ENCODE measurements at places on chromosomes 7 and 10.

DNA sequence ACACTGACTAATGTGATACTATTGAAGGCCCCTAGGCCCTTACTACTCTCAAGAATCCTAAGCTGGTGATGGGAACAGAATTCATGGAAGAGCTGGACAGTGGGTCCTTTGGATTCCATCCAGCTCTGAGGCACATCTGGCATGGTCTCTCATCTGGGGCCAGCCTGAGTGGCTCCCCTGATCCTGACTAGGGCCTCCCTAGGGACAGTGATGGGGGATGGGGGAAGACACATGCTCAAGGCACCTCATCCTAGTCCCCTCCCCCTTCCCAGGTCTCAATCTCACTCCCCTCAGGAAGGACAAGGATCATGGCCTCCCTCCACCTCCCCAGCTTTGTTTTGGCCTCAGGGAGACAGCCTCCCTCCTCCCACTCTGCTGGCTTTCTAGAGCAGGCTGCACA lies 1.8 kb downstream of the KCNIP2 start:
- DNase-seq: no peak

DNA sequence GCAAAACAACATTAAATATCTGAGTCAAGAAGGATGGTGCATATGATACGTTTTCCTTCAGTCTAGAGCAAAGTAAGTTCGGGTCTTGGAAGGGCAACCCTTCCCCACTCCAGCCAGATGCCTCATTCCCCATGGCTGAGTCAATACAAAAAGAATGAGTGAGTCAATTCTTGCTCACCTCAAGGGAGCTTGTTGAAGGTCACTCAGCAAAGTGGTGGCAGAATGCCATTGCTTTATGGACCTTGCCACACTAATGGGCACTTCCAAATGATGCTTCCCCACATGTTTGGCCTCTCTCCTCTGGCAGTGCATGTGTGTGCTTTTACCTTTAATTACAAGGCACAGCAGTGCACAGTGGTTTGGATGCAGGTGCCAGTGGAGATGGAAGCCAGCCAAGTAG lies 296.5 kb downstream of the SORCS3 start:
- no peak for DNase-seq

DNA sequence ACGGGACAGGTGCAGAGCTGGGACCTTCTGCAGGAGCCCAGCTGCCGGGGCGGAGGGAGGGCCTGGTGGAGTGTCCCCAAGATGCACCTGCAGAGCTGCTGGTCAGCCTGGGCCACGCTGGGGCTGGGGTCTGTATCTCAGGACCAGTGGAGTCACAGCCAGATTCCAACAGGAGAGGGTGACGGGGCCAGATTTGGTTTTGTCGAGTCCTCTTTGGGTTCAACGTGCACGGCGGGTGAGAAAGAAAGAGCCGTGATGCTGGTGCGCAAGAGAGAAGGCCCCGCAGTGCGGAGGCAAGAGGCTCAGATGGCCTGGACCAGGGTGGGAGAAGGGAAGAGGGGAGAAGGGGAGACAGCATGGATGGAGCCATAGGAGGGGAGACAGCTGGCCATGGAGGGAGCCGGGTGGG lies 462.9 kb downstream of the PTPRN2 start:
- no peak for DNase-seq

DNA sequence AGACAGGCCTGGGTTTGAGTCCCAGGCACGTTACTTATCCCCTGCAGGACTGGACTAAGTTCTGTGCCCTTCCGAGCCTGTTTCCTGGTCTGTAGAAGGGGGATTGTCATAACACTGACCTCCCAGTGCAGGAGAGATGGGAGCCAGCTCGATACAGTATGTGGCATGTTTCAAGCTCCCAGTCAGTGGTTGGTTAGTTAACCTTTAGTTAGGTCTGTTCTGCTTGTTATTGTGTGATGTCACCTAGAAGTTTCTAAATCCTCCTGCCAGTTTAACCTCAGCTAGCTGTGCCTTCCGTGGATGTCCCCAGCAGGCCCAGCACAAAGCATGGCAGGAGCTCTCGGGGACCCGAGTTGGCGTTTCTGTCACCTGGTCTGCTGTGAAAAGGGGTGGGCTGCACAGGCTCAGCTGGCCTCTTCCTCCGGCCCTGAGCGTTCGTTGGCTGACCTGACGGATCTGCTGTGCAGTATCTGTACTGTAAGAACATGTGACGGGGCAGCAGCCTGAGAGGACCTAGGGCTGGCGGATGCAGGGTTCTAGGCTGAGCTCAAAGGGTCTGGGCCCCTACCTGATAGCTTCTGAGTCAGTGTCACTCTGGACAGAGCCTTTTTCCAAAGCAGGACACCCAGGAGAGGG lies 53.0 kb downstream of the SPOCK2 start:
- DNase-seq: no peak

DNA sequence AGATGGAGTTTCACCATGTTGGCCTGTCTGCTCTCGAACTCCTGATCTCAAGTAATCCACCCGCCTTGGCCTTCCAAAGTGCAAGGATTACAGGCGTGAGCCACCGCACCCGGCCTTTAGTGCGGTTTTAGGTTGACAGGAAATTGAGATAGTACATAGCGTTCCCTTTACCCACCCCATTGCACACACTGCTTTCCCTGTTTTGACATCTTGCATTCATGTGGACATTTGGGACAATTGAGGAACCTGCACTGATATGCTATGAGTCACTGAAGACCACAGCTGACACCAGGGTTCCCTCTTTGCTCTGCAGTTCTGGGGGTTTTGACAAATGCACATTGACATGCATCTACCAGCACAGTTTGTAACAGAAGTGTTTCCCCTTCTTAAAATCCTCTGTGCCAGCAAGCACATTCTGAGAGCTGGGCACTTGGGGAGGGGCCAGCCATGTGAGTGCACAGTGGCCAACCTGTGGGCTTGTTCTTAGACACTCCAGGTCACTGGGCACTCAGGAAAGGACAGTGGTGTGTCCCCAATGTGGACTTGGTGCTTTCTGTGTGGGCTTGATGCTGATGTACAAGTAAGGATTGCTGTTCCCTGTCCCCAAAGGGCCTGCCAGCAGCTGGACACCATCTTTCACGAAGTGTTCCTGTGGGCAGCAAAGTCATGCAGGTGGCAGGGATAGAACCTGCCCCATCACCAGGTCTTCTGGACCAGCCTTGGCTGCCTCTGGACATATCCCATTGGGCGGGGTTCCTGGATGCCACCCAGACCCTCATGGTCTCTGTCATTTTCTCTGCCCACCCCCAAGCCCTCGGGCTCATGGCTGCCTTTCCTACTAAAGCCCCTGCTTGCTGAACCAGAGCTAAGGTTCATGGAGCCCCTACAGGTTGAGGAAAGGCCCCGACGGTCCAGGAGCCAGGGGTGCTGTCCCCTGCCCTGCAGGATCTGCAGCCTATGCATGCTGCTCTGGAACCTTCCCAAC lies 579.8 kb downstream of the GLRX3 start:
- no peak for DNase-seq

Data from activated CD4-positive, alpha-beta T cell treated with anti-CD3 and anti-CD28 coated beads for 4 hours (primary cell).